NCI-H526 treated with DMSO at 0.1 percent for 48 hours (cell line): ENCODE measurements at places on chromosomes 11 and 22.
A peak's percentile ranks its signal among the peaks of the same experiment; 100 is the strongest.

- DNase-seq = no peak
Measured at GRCh38 chr11:19779740-19780139, 67.1 kb downstream of the NAV2 start.

DNA sequence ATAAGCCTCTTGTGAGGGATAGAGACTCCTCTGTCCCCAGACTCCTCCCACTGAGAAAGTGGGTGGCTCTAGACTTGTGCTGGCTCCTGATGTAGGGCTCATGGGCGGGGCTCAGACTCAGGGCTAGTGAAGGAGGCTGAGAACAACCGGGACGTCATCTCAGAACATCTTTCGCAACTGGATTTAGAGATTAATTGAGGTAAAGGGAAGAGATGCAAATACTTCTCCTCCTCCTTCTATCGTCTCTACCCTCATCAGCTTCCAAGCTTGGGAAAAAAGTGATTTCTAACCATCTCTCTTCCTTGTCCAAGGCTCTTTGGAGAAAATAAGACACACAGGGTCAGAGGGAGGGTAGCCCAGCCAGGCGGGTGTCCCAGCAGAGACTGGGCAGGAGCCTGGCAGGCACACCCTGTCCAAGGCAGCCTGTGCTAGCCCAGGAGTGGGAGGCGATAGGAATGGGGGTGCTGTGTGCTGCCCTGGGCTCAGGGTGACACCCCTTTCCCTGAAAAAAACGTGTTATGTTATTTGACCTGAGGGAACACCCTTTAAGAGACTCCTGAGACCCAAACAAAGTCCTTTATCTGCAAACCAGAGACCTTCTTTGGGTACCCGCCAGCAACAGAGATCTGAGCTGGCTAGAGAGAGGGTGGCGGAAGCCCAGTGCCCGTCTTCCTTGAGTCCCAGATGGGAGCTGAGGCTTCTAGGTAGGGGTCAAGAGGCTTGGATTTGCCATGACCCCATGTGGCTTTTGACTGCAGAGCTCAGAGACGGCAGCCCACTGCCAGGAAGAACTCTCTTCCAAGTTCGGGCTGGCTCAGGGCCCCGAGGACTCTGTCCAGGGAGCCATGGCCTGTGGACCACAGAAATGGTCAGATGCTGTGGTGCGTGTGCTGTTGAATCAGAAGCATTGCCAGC, 160.9 kb downstream of the ADAMTS15 start:
- no peak for DNase-seq

DNA sequence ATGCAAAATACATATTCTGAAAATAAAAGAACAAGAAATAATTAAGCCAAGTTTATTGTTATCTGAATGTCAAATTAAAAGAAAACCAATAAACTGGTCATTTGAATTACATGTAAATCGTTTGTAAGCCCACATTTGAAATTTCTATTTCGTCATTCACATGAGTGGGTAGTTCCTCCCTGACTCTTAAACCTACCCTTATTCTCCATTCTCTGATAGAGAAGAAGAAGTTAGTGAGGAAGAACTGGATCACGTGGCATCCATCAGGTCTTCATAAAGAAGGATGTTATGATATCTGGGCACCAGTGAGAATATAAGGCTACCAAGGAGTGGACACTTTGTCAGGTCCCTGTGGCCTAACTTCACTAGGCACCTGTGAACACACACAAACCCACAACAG, 328.1 kb downstream of the OPCML start:
- peak; percentile 23 for DNase-seq

- DNase-seq = no peak
Measured at GRCh38 chr11:44627165-44627789, 61.8 kb downstream of the CD82 start.

- DNase-seq = no peak
Measured at GRCh38 chr22:37302674-37303555, 20.6 kb downstream of the CYTH4 start.

- no peak for DNase-seq
Measured at GRCh38 chr22:49614966-49615965, 212.4 kb downstream of the BRD1 start.

DNA sequence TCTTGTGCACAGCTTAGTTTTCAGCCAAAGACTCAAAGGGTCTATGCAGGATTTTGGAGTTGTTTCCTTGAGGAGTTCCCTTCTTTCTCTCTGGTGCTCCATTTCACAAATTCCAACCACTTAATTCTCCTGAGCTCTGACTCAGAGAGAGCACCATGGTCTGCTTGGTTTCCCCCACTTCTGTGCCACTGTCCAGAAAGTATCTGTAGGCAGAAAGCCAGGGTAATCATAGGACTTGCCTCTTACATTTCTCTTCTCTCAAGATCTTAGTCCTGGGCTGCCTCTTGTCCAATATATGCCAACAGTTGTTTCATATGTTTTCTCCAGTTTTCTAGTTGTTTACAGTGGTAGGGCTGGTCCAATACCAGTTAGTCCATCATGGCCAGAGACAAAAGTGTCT, 6.4 kb upstream of the MRGPRD start:
- no peak for DNase-seq

DNA sequence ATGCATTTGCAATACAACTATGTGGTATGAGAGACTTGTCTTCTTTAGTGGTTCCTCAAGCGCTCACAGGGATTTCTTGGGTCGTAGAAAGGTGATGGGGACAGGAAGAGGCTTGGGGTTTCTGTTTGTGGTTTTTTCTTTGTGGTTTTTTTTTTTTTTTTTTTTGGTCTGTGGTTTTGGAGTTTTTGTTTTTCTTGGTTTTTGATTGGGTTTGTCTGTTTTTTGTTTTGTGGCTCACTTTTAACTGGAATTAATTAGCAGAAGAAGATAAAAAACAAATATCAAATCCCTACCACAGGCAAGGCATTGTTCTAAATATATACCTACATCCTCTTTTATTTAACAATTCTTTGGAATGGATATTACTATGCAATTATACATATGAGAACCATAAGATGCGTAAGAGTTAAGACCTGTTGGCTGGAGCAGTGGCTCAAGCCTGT, 5.5 kb downstream of the TTC28 start:
- DNase-seq = no peak

- DNase-seq = no peak
Measured at GRCh38 chr22:35685731-35686130, 31.9 kb upstream of the APOL5 start.

GRCh38 chr22:38230108-38230825, 28.5 kb downstream of the MAFF start:
- peak; percentile 1 for DNase-seq

GRCh38 chr11:20873054-20873453, 203.7 kb downstream of the NELL1 start:
- DNase-seq = peak; percentile 80

DNA sequence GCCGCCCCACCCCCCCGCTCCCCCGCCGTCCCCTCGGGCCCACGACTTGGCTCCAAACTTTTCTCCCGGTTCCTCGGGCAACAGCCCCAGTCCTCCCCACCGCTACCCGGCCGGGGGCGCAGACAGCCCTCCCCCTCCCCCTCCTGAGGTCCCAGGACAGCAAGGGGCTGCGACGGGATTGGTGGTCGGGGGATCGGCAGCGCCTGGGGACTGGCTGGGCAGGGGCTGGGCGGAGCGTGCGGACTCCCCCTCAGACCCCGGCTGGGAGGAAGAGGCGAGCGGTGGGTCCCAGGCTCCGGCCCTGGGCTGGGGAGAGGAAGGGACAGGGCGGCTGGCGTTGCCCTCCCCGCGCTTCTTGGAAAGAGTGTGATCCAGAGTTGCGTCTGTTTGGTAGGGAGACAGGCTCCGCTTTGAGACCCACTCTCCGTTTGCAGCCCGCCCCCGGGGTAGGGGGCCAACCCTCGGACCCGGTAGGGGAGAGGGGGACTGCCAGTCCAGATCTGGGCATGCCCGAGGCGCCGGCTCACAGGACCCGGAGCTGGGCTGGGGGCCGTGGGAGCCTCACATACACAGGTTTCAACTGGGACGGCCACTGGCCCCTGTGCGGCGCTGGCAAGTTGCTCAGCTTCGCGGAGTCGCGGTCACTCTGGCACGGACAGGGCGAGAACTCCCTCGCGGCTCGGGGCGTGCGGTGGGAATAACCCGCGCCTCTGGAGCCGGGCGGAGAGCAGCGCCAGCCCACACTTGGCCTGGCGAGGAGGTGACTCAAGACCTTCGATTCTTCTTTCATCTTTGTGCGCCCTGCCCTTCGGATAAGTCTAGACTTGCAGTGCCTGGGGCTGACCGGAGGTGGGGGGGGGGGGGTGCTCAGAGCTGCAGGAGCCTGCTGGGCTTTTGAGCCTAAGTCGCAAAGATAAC, 999 bp downstream of the TSKU start:
- DNase-seq = peak; percentile 28

DNA sequence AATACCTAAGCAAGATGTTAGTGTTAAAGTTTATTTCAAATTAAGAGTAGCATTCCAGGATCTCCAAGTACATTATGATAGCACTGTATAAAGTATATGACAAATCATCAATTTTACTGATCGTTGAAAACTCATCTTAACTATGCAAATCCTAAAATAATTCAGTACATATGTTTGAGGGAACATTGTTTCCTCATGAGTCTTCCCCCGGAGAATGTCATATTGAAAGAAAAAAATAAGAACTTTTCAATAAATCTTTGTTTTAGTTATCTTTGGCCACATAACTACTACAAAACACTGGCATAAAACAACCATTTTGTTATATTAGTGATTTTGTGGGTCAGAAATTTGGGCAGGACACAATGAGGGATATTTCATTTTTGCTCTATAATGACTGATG, 135.4 kb downstream of the METTL15 start:
- DNase-seq = no peak

- no peak for DNase-seq
Measured at GRCh38 chr22:32353292-32353691, 4.4 kb upstream of the RFPL3 start.

- no peak for DNase-seq
Measured at GRCh38 chr11:28581286-28582242, 473.4 kb downstream of the METTL15 start.

- DNase-seq = no peak
Measured at GRCh38 chr11:69427337-69427736, 54.1 kb upstream of the LINC01488 start.

GRCh38 chr11:102367364-102367763, 20.4 kb downstream of the BIRC2 start:
- peak; percentile 20 for DNase-seq
